NCI-H146 (cell line): ENCODE measurements at places on chromosomes 13 and 19.

DNA sequence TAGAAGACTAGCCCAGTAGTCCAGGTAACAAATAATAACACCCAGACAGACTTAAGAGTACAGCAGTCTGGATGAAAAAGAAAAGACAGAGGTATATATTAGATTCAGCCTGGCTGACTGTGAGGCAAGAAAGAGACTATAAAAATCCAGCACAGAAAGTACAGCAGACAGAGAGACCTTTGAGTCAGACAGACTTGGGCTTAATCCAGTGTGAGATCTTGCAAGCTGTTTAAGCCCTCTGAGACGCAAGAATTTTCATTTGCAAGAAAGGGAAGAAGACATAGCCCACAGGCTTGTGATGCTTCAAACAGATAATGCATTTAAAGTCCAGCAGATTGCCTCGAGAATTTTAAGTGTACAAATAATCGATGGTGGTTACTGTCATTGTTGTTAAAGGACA lies 471.4 kb downstream of the LIG4 start:
- no peak for DNase-seq

DNA sequence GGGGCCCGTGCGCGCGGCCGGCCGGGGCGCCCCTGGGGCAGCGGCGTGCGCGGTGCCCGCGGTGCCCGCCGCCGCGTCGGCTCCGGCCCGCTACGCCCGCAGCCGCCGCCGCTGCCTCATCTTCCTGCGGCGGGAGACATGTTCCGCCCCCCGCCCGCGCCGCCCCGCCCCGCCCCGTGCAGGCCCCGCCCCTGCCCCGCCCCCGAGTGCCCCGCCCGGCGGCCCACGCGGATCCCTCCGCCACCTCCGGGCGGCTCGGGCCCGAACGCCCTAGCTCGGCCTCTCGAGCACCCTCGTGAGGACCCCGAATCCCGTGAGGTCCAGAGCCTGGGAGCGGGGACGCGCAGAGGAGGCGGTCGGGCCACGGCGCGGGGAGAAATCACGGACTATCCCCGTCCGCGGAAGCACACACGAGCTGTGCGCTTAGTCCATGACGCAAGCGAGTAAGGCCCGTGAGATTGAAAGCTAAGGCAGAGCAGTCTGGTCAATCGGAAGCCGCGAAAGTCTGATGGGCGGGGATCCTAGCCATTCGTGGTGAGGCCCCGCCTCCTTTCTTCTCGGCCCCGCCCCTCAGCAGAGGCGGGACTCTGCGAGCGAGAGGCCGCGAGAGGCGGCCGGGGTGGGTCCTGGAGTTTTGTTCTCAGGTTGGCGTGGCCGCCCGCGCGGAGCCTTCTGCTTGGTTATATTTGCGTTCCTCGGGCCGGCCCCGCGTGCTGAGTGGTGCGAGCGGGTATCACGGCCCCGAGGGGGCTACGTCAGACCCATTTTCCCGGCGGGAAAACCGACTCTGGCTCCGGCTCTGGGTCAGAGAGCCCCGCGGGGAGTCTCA lies at the start of gene TCF3:
TSS of gene TCF3 (minus strand) at position 145 of the 829 bp plus-strand sequence. CDS start 2,367 bp downstream, outside the sequence.
- peak; percentile 94 for DNase-seq

DNA sequence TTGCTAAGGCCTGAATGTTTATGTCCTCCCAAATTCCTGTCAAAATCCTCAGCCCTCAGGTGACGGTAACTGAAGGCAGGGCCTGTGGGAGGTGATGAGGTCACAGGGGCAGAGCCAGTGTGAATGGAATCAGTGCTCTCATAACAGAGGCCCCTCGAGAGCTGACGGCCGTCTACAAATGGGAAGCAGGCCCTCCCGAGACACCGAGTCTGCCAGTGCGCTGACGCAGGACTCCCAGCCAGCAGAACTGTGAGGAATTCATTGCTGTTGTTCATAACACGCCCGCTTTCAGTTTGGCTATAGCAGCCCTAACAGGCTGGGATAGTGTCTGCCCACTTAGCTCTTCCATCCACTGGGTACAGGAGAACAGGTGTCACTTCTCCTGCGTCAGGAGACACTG lies 41.2 kb downstream of the CARS2 start:
- DNase-seq, result no peak

- no peak for DNase-seq
These were observed 5.5 kb downstream of the ARRDC5 start for GRCh38 chr19:4897146-4897545.

DNA sequence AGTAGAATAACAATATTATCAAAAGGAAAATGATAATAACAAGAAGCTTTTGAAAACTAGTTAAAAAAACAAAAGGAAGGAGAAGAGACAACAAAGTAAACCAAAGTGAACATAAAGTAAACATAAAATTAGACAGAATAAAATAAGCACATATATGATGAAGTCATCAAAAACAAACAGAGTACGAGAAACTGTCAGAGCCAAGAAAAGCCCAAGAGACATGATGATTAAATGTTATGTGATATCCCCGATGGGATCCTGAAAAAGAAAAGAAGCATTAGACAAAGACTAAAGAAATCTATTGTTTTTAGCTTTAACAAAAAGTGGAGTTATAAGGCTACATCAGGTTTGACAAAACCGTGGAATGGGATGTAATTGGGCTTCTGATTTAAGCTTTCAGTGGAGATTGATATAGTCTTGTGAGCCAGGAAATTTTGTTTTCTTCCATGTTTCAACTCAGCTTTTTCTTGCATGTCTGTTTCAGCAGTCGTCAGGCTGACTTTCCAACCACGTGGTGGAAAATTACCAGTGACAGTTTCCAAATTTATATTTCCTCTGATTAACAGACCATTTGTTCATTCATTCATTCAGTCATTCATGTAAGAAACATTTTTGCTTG lies 64.9 kb downstream of the KL start:
- DNase-seq, result no peak

DNA sequence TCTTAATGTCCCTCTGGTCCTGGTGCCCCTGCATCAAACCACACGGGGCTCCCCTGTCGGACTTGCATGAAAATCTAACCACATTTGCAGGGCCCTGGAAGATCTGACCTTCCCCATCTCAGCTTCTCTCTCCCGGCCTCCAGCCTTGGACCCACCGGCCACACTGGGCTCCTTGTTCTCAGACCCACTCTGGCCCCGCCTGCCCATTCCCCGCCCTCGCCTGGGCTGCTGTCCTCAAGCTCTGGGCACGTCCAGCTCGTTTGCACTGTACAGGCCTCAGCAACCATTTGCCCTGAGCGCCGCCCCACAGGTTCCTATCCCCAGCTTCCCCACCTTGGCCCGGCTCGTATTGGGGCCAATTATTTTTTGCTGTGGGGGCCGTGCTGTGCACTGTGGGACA lies 10.5 kb downstream of the MYO9B start:
- DNase-seq, result no peak

DNA sequence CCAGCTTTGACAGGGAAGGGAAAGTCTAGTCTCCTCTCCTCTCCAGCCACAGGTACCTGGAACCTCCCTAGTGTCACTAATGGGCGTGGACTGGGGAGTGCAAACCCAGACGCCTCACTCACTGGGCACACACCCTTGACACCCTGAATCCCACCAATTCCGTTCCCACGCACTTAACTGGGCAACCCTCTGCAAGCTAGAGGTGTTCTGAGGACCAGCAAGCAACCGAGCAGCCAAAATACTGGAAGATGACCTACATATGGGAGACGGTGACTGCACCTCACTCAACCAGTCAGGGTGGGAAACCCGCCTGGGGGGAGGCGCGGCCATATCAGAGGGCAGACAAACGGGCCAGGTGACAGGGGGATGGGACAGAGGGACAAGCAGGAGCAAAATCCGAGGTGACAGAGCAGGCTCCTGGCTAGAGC lies 991 bp downstream of the ABHD17A start:
- no peak for DNase-seq

DNA sequence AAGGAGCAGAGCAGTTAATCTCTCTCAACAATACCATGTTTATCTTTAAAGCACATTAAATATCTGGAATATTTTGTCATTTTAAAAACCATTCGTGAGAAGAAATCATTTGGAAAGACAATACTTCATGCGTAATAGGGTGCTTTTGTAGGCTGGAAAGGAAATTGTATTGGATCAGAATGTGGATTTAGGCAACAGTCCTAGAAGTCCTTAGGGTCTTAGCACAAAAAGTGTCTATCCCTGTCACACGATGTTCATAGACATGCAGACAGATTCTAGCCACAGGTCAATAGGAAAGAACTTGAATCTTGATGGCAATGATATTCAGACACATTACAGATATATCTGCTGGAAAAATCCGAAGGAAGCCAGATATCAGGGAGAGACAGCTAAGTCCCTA lies 156.0 kb downstream of the KCTD12 start:
- peak; percentile 90 for DNase-seq

DNA sequence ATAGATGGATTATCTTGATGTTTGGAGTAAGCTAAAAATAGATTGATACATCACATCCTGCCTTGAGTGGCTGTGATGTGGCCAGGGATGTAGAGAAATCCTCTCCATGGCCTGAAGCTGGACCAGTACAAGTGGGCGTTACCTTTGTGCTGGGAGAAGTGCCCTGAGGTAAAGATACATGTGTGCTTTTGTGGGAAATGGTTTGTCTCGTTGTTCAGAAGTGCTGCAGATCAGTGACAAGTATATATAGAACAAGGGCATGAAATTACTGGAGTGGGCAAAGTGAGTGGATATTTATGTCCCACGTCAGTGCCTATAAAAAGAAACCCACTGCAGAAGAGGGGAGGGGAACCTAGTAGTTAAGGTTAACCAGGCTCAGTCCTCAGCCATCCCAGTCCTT lies 12.2 kb upstream of the ZNF304 start:
- DNase-seq, result no peak

- peak; percentile 42 for DNase-seq
These were observed 15.1 kb upstream of the CEACAM4 start for GRCh38 chr19:41641879-41642485.
